B cell (primary cell): ENCODE measurements at places on chromosomes 2 and 18. TPM values are rescaled to one million over a fixed set of nuclear protein-coding genes. Genes with fewer than 3 reads are reported as not detected.
A peak's percentile ranks its signal among the peaks of the same experiment; 100 is the strongest.

CDH19 gene
- not detected in 2 replicates for total RNA-seq

LIMS2 gene
- 4.2 and 6.7 TPM in 2 replicates for total RNA-seq

INPP5D gene
- total RNA-seq = 444 and 466 TPM in 2 replicates

IL36A gene
- not detected in 2 replicates for total RNA-seq

STON1 gene
- total RNA-seq = 2.0 and 2.9 TPM in 2 replicates

ANKRD29 gene
- total RNA-seq = not detected in 2 replicates

GRHL1 gene
- 0.70 and 0.76 TPM in 2 replicates for total RNA-seq

RTP5 gene
- total RNA-seq = not detected in 2 replicates

SPTBN1 gene
- 144 and 145 TPM in 2 replicates for total RNA-seq

DHRS9 gene
- 0.25 TPM in 1 of 2 replicates, not detected in the other for total RNA-seq

DNA sequence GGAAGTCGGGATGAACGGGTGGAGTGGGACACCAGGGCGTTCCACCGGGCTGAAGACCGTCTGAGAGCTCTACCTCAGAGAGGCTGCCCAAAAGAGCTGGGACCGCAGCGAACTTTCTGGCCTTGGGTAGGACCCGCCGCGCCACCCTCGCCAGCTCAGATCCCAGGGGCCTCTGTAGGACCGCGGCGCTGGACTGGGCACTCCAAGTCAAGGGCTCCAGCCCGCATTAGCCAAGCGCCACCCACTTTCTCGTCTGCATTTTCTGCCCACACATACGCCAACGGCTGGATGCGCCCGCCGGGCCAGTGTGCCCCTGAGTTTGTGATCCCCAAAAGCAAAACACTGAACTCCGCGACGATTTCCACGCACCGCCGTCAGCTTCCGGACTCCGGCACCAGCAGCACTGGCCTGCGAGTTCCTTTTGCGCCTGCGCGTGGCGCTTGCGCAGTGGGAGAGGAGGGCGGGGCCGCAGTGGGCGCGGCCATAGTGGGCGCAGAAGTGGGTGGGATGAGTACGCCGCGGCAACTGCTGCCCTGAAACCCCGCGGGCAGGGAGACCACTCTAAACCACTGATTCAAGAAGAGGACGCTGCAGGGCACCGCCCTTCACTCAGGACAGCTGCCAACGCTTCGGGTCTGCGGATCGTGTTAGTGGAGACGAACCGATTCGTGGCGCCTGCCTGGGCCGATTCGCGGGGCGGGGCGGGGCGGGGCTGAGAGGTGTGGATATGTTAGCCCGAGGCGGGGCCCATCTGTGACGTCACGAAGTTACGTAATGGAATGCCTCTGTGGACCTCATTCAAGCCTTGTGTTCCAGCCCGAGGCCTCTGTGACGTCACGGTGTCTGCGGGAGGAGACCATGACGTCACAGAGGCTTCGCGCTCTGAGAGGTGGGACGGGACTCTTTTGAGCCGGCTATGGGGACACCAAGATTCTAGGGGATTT is 10.5 kb downstream of the OSR1 start:
- H3K4me1 ChIP-seq = peaks cover 46% of the 10 kb centered on the region
- H3K27me3 ChIP-seq = peaks cover 26% of the 10 kb centered on the region

- H3K4me1 ChIP-seq = no peaks in the 10 kb centered on the region
- no peak for DNase-seq
- no peaks in the 10 kb centered on the region for H3K27me3 ChIP-seq
- H3K4me3 ChIP-seq = no peak overlapping the region
- no peaks in the 10 kb centered on the region for H3K36me3 ChIP-seq
Measured at GRCh38 chr18:28040211-28040610, 136.7 kb downstream of the CDH2 start.

- H3K36me3 ChIP-seq = no peaks in the 10 kb centered on the region
- no peak overlapping the region for H3K4me3 ChIP-seq
- no peaks in the 10 kb centered on the region for H3K27me3 ChIP-seq
- H3K4me1 ChIP-seq = no peaks in the 10 kb centered on the region
- no peak for DNase-seq
Measured at GRCh38 chr18:61651880-61652268, 240.9 kb downstream of the RNF152 start.

GRCh38 chr2:177422271-177422670 is 29.7 kb downstream of the AGPS start:
- no peaks in the 10 kb centered on the region for H3K27me3 ChIP-seq
- H3K4me1 ChIP-seq = no peaks in the 10 kb centered on the region
- no peaks in the 10 kb centered on the region for H3K36me3 ChIP-seq
- H3K4me3 ChIP-seq = no peak overlapping the region
- H3K27ac ChIP-seq = no peak overlapping the region

GRCh38 chr2:104487366-104487765 is 366.5 kb upstream of the POU3F3 start:
- H3K27ac ChIP-seq = no peak overlapping the region
- no peaks in the 10 kb centered on the region for H3K27me3 ChIP-seq
- no peak for DNase-seq
- no peak overlapping the region for H3K4me3 ChIP-seq
- H3K4me1 ChIP-seq = no peaks in the 10 kb centered on the region
- no peaks in the 10 kb centered on the region for H3K36me3 ChIP-seq

GRCh38 chr2:171178993-171179392 is 18.3 kb upstream of the TLK1 start:
- H3K4me3 ChIP-seq = no peak overlapping the region
- no peak overlapping the region for H3K27ac ChIP-seq
- no peak for DNase-seq
- no peaks in the 10 kb centered on the region for H3K36me3 ChIP-seq
- H3K4me1 ChIP-seq = peaks cover 3% of the 10 kb centered on the region

DNA sequence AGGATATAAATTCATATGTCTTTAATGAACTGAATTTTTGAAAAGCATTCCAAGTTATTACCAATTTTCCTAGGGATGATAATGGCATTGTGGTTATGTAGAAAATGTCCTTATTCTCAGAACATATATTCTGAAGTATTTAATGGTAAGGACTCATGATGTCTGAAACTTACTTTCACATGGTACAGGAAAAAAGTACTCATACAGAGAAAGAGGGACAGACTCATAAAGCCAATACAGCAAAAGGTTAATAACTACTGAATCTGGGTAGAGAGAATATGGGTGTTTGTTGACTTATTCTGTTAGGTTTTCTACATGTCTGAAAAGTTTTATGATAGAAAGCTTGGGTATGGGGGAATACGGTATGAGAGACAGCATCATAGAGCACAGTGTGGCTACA is 84.3 kb upstream of the SERTAD2 start:
- no peak for DNase-seq
- no peaks in the 10 kb centered on the region for H3K27me3 ChIP-seq
- H3K4me1 ChIP-seq = no peaks in the 10 kb centered on the region
- H3K27ac ChIP-seq = no peak overlapping the region
- H3K4me3 ChIP-seq = no peak overlapping the region
- H3K36me3 ChIP-seq = no peaks in the 10 kb centered on the region

GRCh38 chr2:145897151-145897550 is 1377.2 kb upstream of the ZEB2 start:
- no peak overlapping the region for H3K4me3 ChIP-seq
- H3K4me1 ChIP-seq = no peaks in the 10 kb centered on the region
- no peaks in the 10 kb centered on the region for H3K36me3 ChIP-seq
- H3K27me3 ChIP-seq = no peaks in the 10 kb centered on the region
- no peak overlapping the region for H3K27ac ChIP-seq
- no peak for DNase-seq

DNA sequence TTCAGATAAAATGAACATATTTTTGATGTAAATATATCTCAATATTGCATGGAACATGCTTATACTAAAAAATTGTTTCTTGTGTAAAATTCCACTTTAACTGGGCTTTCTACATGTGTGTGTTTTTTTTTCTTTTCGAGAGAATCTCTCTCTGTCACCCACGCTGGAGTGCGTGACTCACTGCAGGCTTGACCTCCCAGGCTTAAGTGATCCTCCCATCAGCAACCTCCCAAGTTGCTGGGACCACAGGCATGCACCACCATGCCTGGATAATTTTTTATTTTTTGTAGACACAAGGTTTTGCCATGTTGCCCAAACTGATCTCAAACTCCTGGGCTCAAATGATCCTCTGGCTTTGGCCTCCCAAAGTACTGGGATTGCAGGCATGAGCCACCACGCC is 254.6 kb downstream of the LOXHD1 start:
- DNase-seq = no peak
- H3K27ac ChIP-seq = no peak overlapping the region
- H3K4me3 ChIP-seq = no peak overlapping the region
- no peaks in the 10 kb centered on the region for H3K36me3 ChIP-seq
- H3K27me3 ChIP-seq = no peaks in the 10 kb centered on the region

DNA sequence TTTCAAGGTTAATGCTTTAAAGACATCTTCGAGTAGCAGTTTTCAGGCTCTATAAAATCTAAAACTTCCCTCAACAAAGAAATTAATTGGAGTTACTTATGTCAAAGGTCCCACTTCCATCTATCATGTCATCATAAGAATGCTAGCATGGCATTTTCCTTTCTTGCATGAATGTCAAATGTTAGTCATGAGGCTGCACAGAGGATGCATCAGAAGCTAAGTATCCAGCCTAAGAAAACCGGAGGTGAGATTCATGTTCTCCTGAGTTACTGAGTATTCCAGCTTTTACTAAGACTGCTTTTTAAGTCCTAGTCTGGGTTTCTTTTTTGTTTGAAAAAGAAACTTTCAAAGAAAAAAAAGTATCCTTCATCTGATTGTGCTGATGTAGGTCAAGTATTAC is 130.6 kb upstream of the CDH19 start:
- DNase-seq = no peak
- no peaks in the 10 kb centered on the region for H3K4me1 ChIP-seq
- H3K4me3 ChIP-seq = no peak overlapping the region
- no peak overlapping the region for H3K27ac ChIP-seq
- H3K36me3 ChIP-seq = no peaks in the 10 kb centered on the region
- no peaks in the 10 kb centered on the region for H3K27me3 ChIP-seq

DNA sequence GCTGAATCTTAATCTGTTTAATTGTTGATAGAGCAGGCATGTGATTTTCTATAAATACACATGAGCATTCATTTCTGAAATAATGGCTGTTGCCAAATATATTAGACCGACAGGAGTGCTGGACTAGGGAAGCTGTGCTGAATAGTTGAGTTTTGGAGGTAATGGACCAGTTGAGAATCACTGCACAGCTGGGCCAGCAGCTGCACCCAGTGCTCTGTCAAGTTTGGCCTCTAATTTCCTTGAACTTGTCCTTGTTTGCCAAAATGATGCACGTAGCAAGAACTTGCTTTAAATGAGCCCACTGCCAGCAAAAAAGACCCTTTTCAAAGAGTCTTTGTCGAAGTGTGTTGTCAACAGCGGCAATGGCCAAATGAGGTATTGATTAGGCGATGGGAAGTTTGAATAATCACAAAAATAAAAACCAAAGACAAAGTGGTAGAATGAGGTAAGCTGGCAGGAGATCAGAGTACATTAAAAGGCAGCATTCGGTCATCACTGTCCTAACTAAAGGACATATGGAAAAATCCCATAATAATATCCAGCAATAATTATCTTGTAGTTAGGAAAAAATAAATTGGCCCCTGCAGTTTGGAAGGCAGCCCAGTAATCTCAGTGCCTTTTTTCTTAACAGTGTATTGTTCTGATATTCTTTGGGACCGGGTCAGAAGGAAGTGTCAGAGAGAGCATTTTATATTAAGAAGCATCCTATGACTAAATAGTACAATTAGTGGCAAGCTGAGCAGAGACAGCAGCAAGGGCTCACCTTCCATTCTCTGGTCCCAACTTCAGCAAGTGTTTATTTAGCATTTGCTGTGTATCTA is 126.2 kb downstream of the RAPGEF4 start:
- H3K4me1 ChIP-seq = no peaks in the 10 kb centered on the region
- H3K4me3 ChIP-seq = no peak overlapping the region
- no peaks in the 10 kb centered on the region for H3K36me3 ChIP-seq
- no peak for DNase-seq
- H3K27ac ChIP-seq = no peak overlapping the region

GRCh38 chr2:12397854-12398253 is 318.9 kb upstream of the TRIB2 start:
- H3K36me3 ChIP-seq = no peaks in the 10 kb centered on the region
- H3K4me3 ChIP-seq = no peak overlapping the region
- H3K27ac ChIP-seq = no peak overlapping the region
- H3K4me1 ChIP-seq = no peaks in the 10 kb centered on the region

- DNase-seq = no peak
- H3K27me3 ChIP-seq = no peaks in the 10 kb centered on the region
- H3K36me3 ChIP-seq = no peaks in the 10 kb centered on the region
- no peak overlapping the region for H3K27ac ChIP-seq
Measured at GRCh38 chr2:227368574-227368973, 10.5 kb downstream of the TM4SF20 start.

- H3K27ac ChIP-seq = no peak overlapping the region
- no peaks in the 10 kb centered on the region for H3K27me3 ChIP-seq
- no peaks in the 10 kb centered on the region for H3K36me3 ChIP-seq
- H3K4me1 ChIP-seq = no peaks in the 10 kb centered on the region
- peak; percentile 34 for DNase-seq
Measured at GRCh38 chr18:61551586-61551985, 218.4 kb downstream of the CDH20 start.

- no peak for DNase-seq
- H3K27me3 ChIP-seq = no peaks in the 10 kb centered on the region
- no peaks in the 10 kb centered on the region for H3K36me3 ChIP-seq
- no peak overlapping the region for H3K4me3 ChIP-seq
- H3K4me1 ChIP-seq = no peaks in the 10 kb centered on the region
Measured at GRCh38 chr2:111250448-111251030, 129.8 kb downstream of the BCL2L11 start.

DNA sequence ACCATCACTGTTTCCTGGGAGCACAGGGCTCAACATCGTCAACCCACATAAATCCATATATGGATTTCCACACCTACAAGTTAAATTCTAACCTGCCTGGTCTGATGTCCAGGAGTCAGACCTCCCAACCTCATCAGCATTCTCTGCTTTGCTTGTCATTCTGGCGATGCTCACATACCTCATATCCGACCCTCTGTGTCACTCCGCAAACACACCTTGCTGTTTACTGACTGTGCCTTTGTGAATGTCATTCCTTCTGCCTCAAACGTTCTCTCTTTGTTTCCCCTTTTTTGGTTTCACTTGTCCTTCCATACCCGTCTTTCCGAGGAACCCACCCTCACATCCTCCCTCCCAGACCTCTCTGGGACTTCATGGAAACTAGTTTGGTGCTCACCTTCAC is 187.1 kb downstream of the ACTR3 start:
- no peaks in the 10 kb centered on the region for H3K27me3 ChIP-seq
- H3K4me3 ChIP-seq = no peak overlapping the region

DNA sequence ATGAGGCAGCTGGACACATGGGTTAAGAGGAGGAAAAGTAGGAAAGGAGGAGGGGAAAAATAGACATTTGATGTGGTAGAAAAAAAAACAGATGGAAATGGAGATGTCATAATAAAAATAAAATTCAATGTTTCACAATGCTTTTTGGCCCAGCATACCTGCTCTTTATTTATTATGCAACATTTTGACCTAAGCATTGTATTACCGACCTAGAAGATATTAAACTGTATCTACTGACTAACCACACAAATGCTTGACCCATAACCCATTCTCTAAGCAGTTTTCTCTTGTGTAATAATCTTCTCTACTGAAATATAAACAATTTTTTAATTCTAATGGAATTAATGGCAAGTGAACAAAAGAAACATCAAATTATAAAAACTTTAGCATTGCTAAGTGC is 362.3 kb downstream of the FBXO15 start:
- H3K27me3 ChIP-seq = no peaks in the 10 kb centered on the region
- no peaks in the 10 kb centered on the region for H3K4me1 ChIP-seq
- H3K4me3 ChIP-seq = no peak overlapping the region

GRCh38 chr2:138827426-138828054 is 47.4 kb upstream of the NXPH2 start:
- peak; percentile 54 for DNase-seq
- H3K27me3 ChIP-seq = no peaks in the 10 kb centered on the region
- no peaks in the 10 kb centered on the region for H3K4me1 ChIP-seq
- H3K27ac ChIP-seq = no peak overlapping the region
- H3K36me3 ChIP-seq = no peaks in the 10 kb centered on the region

GRCh38 chr2:164937864-164938401 is 17.4 kb downstream of the SLC38A11 start:
- no peak overlapping the region for H3K4me3 ChIP-seq
- H3K36me3 ChIP-seq = no peaks in the 10 kb centered on the region
- no peak overlapping the region for H3K27ac ChIP-seq
- no peak for DNase-seq
- no peaks in the 10 kb centered on the region for H3K27me3 ChIP-seq
